ENCODE measurements at places on chromosomes 13 and 19. TPM values are rescaled to one million over a fixed set of nuclear protein-coding genes. Genes with fewer than 3 reads are reported as not detected.

Gene OLFM2
- 12.5 TPM for total RNA-seq

Gene ZNF439
- 9.1 TPM for total RNA-seq

Gene HSD17B14
- total RNA-seq: 8.9 TPM

Gene KL
- total RNA-seq: 6.7 TPM

Gene GPR4
- total RNA-seq: 0.42 TPM

Gene ZNF468
- 12.7 TPM for total RNA-seq

Gene DCUN1D2
- total RNA-seq: 24.1 TPM

Gene LIPE
- total RNA-seq: 10.6 TPM

Gene C19orf81
- total RNA-seq: 1.1 TPM

Data from esophagus muscularis mucosa (tissue), 4 donors.